ENCODE measurements at places on chromosomes 11 and 22.

- DNase-seq: no peak
These were observed 57.3 kb downstream of the OTOG start for GRCh38 chr11:17604201-17604914.

GRCh38 chr22:33051960-33052839 lies 6.0 kb downstream of the SYN3 start:
- no peak for DNase-seq

DNA sequence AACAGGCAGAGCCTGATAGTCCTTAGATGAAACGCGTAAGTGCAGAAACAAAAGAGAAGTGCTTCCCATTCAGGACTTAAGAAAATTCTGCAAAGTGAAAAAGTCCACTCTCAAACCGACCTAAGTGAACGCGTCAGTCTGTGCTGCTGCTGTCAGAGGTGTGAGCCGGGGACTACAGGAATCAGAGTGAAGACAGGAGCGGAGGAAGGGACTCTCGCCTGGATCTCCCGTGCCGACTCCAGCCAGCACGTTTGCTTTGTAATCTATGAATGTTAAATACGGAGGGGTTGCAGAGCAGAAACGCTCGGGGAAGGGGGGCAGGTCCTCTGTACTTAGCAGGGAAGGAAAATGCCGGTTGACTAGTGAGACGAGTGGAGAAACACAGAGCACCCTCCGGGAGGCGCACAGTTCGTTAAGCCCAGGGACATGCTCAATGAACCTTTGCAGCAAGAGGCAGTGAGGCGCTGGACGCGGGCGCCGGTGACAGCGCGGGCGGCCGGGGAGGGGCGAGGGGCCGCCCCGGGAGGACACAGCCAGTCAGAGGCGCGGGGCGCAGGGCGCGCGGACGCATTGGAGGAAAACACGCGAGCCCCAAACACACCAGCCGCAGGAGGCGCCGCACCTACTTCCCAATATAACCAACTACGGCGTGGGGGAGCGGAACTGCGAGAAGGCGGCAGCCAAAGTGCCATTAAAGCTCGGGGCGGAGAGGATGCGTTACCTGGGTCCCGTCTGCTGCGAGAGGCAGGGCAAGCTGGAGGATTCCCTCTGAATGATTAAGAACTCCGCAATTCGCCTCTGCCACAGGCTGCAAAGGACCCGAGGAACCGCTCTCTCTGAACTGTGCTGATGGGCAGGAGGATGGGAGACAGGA lies at the start of gene CNTN5:
Gene CNTN5, plus strand, starts transcription at position 598 of the 874 bp plus-strand sequence.
- DNase-seq: no peak

DNA sequence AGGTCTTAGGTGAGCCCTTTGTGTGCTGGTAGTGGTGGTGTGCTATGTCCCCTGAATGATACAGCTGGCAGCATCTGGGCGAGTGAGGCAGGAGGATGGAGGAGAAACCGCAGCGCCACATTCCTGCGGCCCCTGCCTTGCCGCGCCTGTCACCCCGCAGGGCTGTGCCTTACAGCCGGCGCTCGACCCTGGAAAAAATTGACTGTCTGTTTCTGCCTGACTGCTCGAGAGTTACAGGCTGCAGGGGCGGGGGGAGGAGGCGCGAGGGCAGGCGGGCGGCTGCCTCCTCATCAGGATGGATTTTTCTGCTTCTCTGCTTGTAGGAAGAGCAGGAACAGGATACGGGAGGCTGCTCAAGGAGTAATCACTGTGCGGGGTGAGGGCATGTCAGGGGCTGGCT lies 443.4 kb downstream of the MIAT start:
- no peak for DNase-seq

- DNase-seq: no peak
These were observed 1.5 kb downstream of the GALNT18 start for GRCh38 chr11:11620173-11620920.

DNA sequence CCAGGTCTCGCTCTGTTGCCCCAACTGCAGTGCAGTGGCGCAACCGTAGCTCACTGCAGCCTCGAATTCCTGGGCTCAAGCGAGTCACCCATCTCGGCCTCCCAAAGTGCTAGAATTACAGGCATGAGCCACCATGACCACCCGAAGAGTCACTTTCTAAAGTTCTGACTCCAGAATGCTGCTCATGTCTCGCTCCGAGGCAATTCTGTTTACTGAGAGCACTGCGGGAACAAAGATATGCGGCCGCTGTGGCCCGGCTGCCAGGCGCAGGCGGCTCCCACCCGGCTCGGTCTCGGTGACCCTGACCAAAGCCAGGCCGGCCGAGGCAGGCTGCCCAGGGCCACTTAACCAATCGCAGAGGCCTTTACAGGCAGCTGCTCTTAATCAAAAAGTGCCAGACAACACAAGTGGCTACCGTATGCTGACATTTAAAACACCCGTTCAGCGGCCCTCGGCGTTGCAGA lies 78.7 kb downstream of the PHF21B start:
- DNase-seq: no peak

DNA sequence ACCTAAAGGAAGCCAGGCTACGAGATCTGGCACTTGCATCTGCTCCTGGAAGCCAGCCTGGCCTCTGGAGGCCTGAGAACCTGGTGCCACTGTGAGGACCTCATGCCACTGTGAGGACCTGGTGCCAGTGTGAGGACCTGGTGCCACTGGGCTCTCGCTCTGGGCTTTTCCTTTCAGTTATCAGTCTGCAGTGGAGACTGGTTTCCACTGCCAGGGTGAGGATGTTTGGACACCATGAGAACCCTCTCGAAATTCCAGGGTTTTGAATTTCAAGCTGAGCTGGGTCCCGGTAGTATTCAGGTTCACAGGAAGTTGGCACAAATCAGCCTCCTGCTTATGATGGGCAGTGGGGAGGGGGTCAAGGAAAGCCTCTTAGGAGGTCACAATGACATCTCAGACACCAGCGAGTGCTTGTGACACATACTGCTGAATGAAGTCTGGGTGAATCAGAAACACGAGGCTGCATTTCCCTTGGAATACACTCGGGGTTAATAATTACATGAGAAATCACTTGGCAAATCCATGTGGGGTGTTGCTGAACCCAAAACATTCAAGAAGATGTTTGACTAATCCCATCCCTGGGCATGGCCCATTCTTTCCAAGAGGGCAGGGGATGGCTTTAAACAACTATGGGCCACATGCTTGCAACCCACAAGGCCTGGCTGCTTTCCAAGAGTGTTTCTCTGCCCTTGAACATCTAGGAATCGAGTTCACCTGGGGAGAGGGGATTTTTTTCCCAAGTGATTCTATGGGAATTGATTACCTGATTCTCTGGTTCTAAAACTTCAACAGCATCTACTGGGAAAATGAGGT lies 60.2 kb downstream of the LINC01488 start:
- DNase-seq: no peak

DNA sequence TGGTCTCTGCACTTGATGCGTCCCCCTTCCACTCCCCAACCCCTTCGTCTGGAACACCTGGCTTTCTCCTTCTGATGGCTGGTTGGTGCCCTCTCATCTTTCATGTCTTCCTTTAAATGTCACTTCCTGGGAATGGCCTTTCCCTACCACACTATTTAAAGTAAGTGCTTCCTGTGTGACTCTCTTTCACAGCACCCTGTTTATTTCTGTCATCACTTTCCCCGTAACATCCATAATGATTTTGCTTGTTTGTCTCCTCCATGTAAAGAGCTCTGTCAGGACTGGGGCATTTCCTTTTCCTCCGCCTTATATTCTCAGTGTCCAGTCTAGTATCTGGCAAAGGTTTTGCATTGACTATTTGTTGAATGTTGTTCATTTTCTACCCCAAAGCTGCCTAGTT lies 143.0 kb downstream of the DBX1 start:
- no peak for DNase-seq

DNA sequence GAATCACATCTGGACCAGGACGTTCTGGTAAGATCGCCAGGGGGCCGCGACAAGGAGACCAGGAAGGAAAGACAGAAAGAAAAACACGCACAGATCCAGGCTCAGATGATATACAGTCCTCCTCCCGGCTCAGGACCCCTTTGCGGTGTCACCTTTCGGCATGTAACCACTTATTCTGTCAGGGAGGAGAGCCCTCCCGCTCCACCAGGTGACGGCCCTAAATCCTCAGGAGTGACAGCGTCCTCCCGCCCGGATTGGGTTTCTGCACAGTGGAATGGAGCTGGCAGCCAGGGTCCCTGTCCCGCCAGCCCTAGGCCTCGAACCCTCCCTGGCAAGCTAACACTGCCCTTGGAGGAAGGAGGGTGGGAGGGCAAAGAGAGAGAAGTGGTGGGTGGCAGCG lies 24.3 kb upstream of the KCNQ1OT1 start:
- no peak for DNase-seq

DNA sequence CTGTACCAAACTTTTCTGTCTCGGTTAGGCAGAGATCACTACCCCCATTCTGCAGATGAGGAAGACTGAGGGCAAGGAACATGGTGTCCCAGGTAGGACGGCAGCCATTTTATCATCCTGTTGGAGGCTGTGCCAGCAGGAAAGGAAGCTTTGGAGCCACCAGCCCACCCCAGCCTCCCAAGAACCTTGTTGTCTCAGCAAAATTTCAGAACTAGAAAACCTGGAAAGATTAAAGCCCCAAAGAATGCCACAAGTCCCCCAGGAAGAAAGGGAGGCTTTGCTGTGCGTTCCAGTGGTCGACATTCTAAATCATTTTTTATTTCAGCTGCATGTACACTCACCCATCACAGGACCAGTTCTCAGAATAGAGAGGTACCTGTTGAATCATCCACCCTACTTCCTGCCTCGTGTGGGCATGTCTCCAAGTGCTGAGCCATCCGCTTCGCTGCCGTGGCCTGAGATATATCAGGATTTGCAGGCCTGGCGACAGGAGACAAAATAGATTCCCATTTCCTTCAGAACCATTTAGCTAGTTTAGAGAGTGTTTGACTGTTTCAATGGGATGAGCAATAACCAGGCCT lies 13.0 kb upstream of the EIF3D start:
- no peak for DNase-seq

DNA sequence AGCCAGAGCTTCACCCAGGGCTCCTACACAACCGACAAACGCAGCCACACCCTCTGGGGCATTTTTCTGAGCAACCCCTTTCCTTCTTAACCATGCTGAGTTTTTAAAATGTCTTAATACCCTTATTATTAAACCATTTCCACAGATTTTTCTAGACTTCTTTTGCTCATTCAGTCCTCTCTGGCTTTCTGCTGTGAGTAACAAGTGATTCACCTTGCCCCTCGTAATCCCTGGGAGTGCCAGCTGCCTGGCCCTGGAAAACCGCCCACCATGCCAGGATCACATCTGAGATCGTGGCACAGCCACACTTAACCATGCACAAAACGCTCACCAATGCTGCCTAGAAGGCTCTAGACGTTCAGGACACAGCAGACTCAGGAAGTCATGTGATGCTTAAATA lies 25.4 kb downstream of the YPEL1 start:
- DNase-seq: no peak

DNA sequence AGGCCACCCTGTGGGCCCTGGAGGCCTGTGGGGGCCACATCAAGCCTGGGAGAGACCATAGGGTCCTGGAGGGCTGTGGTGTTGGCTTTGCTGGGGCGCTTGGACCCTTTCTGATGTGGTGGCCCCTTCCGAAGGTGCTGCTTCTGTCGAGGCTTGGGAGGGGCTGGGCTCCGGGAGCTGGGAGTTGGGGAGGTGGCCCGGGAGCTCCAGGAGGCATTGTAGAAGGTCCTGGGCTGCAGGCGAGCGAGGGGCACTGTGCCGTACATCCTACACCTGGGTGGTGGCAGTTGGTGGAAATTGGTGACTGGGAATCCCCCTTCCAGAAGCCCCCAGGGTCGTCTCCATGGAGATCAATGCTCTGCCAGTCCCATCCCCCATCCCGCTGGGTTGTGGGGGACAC lies 2.6 kb downstream of the PLA2G3 start:
- no peak for DNase-seq

- no peak for DNase-seq
These were observed 93.8 kb upstream of the ALX4 start for GRCh38 chr11:44403587-44404273.

DNA sequence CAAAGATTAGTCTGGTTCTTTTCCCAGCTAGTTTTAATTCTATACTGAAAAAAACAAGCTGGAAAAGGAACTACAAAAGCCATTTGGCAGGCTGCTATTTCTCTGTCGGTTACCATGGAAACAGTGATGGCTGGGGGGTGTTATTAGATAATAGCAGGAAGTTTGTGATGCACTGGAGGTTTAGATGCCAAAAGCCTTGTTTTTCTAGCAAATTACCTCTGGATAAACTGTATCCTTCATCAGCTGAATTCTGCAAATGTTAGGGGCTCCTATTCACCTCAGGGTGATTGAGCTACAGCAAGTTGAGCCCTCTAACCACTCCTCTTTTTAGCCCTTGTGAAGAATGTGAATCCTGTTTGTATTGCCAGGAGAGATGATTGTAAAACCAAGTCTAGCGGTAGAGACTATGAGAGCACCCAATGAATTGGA lies 25.2 kb downstream of the ALKBH3 start:
- no peak for DNase-seq

DNA sequence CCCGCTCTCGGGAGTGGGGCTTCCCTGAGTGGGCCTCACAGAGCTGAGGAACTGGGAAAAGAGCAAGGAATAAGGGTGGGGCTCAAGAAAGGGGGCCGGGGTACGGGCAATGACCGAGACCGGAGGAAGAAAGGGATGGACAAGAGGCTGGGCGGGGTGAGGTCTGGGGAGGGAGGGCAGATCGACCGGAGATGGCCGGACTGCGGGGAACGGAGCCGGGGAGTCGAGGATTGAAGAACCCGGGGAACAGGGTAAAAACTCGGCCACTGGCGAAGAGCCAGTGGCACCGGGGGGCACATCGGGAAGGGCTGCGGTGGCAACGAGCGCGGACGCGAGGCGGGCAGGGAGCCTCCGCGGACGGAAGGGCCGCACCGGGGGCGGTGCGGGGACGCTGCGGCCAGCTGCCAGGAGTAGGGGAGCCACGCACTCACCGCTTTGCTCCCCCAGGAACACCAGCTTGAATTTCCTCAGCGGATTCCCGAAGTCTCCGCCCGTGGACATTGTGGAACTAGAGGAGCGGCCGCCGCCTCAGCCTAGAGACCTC lies 667 bp downstream of the RAB6A start:
- DNase-seq: no peak

Measured in T-helper 22 cell (primary cell).